Stimulated activated CD8-positive, alpha-beta memory T cell treated with anti-CD3 and anti-CD28 coated beads, Interleukin-4, amount 100 ng/mL, for 1 hour (primary cell): ENCODE measurements at places on chromosomes 2 and 18.

DNA sequence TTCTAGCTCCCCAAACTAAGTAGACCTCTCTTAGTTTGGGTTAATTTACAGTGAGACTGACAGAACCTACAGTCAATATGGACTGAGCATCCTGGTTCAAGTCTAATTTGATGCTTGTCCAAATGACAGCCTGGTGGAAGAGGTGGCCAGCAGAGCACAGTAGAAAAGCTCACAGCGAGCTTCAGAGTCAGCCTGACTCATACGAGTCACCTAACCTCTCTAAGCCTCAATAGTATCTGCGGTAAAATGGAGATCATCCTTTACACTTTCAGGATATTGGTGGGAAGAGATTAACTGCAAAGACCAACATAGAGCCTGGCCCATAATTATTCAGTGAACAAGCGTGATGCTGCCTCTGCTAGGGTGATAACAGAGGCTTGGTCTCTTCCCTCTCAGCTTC is 54.5 kb downstream of the DOCK10 start:
- DNase-seq = no peak

- DNase-seq = no peak
Measured at GRCh38 chr2:224865016-224865415, 148.9 kb upstream of the CCDC195 start.

GRCh38 chr2:222943820-222944219 is 83.0 kb downstream of the ACSL3 start:
- DNase-seq = no peak

DNA sequence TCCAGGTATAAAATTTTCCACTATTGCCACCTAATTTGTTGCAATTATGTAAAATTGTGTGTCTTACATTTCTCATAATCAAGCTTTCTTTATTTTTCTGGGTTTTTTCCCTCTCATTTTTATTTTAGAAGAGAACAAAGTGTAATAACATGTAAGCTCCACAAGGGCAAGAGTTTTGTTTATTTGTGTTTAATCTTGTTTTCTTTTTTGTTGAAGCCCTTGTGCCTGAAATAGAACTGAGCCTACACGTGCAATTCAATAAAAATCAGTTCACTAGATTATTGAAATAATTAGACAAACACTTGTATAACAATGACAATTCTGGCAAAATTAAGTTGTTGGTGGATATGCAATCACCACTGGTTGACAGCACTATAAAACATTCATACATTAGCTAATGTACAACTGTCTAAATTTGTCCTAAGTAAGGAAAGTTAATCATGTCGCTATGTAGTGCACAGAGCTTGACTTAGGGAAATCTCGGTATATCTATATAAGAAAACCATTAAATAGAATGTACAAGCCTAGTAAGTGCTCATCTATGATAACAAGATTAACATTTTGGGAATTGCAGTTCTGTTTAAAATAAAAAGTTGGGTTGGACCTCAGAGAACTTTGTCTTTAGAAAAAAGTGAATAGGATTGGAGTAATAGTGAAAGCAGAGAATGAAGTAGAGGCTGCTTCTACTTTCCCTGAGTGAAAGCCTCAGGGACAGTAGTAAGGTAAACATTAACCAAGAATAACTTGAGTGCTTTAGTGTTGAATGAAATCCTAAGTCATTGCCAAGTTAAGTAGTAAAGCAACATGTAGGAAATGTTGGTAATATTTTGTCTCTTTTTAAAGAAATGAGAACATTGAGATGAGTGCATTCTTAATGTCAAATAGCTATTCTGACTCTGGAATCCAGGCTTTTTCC is 37.4 kb upstream of the NOL4 start:
- DNase-seq = no peak

DNA sequence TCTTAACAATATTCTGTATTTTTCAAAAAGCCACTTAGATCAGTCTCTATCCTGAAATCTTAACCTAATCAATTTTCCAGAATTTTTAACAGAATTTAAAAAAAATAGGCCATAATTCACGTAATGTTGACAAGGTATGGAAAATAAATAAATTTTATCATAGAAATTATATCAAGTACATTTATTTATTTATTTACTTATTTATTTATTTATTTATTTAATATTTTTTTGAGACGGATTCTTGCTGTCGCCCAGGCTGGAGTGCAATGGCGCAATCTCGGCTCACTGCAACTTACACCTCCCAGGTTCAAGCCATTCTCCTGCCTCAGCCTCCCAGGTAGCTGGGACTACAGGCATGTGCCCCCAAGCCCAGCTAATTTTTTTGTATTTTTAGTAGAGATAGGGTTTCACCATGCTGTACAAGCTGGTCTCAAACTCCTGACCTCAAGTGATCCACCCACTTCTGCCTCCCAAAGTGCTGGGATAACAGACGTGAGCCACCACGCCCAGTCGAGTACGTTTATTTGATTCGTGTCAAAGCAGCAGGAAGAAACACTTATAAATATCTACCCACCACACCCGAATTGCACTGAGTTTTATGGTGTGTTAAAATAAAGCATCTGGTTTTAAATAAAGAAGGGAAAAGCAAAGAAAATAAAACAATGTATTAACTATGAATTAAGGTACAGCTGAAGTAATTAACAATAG is 60.1 kb downstream of the DSC3 start:
- no peak for DNase-seq

GRCh38 chr2:138274421-138275291 is 226.9 kb upstream of the SPOPL start:
- no peak for DNase-seq

- DNase-seq = no peak
Measured at GRCh38 chr2:140737006-140737405, 1393.8 kb downstream of the LRP1B start.

DNA sequence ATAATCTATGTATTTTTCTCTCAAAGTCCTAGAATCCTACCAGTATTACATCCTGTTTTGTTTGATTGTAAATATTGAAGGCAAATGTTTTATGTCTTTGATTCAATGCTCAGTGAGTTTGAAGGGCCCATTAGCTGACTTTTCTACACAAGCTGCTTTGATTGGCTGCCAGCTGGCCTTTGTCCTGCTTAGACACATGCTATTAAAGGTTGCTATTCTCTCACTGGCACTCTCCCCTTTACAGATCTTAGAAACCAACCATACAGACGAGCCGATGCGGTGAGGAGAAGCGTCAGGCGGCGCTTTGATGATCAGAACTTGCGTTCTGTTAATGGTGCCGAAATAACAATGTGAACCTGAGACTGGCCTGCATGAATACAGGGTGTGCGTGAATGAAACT is 69.7 kb downstream of the PRPF40A start:
- DNase-seq = no peak

DNA sequence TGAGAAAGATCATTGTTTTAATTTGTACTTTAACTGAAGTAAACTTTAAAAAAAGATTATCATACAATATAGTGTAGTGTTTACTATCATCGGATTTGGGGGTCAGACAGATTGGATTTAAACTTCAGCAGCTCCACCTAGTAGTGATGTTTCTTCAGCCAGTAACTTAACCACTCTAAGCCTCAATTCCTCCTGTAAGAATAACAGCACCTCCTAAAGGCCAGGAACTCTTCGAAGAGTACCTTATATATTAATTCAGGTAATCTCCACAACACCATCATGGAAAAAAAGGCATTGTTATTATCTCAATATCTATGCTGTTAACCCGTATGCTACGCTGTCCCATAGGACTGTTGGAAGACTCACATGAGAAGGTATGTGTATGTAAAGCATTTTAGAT is 69.0 kb upstream of the DLGAP1 start:
- no peak for DNase-seq

GRCh38 chr2:88188748-88189147 is 18.6 kb downstream of the THNSL2 start:
- DNase-seq = no peak

- DNase-seq = no peak
Measured at GRCh38 chr18:36176177-36176584, 11.1 kb upstream of the MOCOS start.

DNA sequence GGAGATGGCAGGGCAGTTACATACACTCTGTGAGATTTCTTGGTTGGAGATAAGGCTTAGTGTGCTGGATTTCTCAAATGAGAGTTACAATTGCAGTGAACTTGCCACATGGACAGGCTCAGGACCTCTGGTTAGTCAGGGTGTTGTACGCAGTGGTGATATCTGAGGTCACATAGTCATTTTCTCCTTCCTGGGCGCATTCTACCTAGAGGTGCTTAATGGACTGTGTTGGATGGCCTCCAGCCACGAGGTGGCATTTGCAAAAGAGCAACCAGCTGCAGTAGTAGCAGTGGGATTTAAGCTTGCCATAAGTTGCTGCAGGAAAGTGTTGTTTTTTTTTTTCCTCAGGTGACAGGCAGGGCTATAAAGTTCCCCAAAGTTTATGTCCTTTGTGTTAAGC is 173.8 kb upstream of the TMEM200C start:
- no peak for DNase-seq

DNA sequence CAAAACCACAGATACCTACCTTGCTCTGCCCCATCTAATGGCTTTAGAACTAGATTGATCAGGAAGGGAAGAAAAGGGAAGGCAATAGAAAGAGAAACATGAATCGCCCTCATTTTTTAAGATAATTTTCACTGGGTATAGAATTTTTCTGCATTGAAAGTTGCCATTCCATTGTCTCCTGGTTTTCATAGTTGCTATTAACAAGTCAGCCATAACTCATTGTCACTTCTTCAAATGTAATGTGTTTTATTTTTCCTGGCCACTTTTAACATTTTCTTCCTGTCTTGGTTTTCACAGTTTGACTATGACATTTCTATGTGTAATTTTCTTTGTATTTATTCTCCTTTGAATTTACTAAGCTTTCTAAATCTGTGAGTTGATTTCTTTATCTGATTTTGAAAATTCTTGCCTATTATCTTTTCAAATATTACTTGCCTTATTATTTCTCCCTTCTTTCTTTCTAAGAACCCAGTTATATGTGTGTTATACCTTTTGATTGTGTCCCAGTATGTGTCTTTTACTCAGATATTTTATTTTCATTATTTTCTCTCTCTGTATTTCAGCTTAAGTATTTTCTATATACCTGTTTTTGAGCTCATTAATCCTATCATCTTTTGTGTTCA is 85.5 kb upstream of the GLI2 start:
- DNase-seq = no peak

DNA sequence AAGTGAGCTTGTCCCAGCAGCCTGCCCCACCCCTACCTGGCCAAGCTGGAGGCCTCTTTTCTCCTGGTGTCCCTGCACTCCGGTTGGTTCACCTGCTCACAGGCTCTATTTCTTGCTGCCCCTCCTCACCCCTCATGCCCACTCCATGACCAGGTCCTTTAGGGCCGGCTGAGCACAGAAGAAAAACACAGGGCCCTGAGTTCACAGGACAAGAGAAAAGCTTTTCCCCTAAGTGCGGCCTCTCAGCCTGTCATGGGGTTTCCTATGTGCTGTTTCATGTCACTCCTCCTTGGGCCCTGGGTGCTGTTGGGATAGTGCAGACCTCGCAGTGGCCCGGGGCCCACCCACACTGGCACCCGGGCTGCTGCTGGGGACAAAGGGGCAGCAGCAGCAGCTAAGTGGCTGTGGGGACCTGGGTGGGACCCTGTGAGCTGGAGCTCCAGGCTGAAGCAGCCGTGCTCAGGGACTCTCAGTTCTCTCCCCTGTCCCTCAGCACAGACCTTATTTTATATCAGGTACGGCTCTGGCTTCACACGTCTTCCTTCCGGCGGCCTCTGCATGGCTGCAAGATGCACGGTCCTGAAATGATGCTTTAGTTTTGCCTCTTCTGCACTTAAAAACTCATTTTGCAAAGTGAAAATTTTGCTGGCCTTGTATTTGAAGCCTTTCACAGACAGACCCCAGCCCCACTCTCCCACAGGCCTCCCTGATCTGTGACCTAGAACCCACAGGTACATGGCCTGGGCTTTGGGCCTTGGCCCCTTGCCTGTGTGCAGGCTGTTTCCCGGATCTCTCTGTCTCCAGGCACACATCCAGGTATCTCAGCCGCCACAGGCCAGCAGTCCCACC is 71.8 kb downstream of the SH3RF3 start:
- DNase-seq = no peak

DNA sequence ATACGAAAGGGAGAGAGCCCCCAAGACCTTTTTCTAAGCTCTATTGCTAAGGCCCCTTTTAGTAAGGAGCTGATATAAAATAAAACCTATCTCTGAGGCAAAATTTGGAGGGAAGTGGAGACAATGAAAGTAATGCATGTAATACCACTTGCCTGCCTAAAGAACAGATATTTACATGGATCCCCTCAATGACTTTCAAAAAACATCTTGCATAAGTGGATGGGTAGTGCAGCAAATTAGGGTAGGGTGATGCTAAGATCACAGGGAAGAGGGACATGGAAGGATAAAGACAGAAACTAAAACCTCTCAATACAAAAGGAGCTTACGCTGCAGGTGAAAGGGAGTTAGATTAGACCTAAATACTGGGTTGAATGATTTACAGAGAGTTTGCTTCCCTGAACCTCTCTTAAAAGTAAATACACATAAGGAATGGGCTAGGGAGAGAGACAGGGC is 1.1 kb downstream of the ZNF513 start:
- no peak for DNase-seq

DNA sequence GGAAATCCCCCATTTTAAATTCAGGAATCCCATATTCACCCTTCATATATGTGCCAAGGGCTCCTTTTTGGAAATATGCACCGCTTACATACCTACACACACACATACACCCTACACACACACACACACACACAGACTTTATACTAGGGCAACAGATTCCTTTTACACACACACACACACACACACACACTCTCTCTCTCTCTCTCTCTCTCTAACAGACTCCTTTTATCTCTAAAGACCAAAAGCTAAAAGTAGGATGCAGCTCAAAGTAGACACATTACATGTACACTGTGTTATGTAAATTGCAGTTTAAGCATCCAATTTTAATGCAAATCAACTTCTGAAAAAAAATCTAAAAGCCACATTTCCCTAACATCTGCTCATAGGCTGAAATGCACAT is 130.9 kb upstream of the CAPN13 start:
- no peak for DNase-seq

DNA sequence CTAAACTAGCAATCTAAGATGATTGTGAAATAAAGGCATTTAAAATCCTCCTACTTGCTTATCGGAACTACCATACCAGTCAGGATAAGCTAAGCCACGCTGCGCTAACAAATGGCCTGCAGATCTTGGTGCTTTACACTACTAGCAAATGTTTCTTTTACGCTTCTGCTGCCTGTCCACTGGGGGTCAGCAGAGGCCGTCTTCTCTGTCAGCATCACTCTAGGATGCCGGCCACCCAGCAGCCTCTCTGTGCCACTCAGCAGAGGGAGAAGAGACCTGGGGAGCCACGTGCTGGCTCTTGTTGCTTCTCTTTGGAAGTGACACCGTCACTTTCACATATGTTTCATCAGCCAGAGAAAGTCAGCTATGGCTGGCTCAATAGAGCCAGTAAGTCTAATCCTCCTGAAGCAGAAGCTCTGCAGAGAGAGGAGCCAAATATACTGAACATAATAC is 36.6 kb downstream of the COPS8 start:
- no peak for DNase-seq

- DNase-seq = no peak
Measured at GRCh38 chr2:9398881-9399780, 24.2 kb downstream of the ITGB1BP1 start.

- DNase-seq = no peak
Measured at GRCh38 chr2:105092797-105093196, 54.9 kb downstream of the MRPS9 start.
